ENCODE measurements at places on chromosomes 7 and 10. TPM values are rescaled to one million over a fixed set of nuclear protein-coding genes. Genes with fewer than 3 reads are reported as not detected.

Gene LRGUK
- total RNA-seq: 0.16 TPM

Gene SFXN3
- 36.0 TPM for total RNA-seq

DNA sequence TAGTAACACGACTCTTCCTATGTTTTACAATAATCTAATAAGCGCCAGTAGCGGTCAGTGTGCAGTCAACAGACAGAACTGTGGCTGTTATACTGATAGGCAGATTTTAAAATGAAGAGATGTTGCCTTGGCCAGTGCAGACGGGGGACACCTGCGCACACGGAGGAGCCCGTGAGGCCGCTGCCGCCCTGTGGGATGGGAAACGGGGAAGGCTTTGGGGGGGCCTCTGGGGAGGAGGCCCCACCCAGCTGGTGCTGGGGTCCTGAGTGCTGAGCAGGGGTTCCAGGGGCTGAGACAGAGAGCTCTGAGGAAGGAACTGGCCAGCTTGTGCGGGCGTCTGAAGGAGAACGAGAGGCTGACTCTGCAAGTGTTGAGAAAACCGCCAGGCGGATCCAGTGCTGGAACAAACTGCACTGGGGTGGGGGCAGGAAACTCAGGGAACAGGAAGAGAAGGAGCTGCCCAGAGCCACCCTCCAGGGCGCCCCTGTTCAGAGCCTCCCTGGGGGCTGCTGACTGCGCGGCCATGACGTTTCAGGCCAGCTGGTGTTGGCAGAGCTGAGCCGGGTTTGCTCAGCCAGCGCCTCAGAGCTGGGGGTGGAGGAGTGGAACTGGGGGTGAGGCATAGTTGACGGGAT, 426.4 kb downstream of the TCERG1L start:
- no peaks in the 10 kb centered on the region for H3K36me3 ChIP-seq
- DNase-seq: no peak
- H3K27ac ChIP-seq: no peak overlapping the region
- no peak overlapping the region for H3K4me3 ChIP-seq
- H3K4me1 ChIP-seq: no peaks in the 10 kb centered on the region

DNA sequence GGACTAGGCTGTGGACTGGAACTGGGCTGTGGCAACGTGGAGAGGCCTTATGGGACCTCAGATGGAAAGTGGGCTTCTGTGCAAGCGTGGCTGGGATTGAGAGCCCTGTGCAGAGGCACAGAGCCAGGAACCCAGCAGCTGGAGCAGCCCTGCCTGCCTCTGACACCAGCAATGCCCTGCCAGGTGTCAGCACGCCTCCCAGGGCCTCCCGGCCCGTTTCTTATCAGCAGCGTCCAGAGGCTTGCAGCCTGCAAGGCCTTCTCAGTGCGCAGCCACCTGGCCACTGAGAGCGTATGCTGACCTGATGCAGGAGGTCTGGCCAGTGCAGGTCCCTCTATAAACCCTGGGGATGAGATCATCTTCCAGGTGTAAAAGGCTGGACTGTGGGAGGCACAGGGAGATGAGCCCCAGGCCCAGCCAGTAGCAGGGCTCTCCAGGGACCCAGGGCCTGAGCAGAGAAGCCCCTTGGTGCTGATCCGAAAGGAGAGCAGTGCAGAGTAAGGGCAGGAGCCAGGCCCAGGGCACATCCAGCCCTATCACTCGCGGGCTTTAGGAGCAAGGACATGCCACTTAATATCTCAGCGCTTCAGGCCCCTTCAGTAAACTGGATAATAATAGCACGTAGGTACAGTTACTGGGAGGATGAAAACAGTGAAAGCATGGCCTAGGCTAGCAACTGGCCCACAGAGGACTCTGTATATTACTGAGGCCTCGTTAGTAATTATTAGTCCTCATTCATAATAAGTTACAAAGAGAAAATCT, 38.8 kb upstream of the ANTXRL start:
- H3K4me3 ChIP-seq: no peak overlapping the region
- H3K27me3 ChIP-seq: no peaks in the 10 kb centered on the region
- peaks cover 4% of the 10 kb centered on the region for H3K4me1 ChIP-seq

DNA sequence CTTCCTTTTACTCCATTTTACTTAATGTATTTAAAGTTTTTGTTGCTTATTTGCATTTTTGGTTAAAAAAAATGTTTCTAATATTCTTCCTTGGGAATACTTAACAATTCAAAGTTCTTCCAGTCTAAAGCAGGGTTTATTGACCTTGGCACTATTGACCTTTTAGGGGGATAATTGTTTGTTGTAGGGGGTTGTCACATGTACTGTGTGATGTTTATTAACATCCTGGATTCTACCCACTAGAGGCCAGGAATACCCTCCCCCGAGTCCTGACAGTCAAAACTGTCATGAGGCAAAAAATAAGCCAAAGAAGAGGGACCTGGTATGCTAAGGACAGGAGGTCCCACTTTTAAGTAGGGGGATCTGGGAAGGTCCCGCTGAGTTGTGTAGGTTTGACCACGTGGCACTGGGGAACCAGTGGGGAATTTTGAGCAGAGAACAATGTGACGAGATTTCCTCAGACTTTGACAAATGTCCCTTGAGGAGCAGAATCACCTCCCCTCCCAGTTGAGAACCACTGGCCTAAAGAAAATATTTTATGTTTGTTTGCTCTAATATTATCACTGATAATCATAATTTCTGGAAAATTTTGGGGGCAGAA, 178.3 kb upstream of the PRR15 start:
- H3K4me1 ChIP-seq: no peaks in the 10 kb centered on the region
- no peak overlapping the region for H3K27ac ChIP-seq
- no peak for DNase-seq
- no peak overlapping the region for H3K4me3 ChIP-seq

GRCh38 chr10:50582766-50583762, 40.7 kb downstream of the SGMS1 start:
- no peaks in the 10 kb centered on the region for H3K27me3 ChIP-seq
- no peak for DNase-seq
- H3K36me3 ChIP-seq: peaks cover 10% of the 10 kb centered on the region
- H3K27ac ChIP-seq: no peak overlapping the region
- H3K4me3 ChIP-seq: no peak overlapping the region

GRCh38 chr10:19491166-19491565, 325.1 kb upstream of the PLXDC2 start:
- no peak for DNase-seq
- no peak overlapping the region for H3K27ac ChIP-seq
- no peaks in the 10 kb centered on the region for H3K27me3 ChIP-seq
- H3K4me1 ChIP-seq: no peaks in the 10 kb centered on the region

DNA sequence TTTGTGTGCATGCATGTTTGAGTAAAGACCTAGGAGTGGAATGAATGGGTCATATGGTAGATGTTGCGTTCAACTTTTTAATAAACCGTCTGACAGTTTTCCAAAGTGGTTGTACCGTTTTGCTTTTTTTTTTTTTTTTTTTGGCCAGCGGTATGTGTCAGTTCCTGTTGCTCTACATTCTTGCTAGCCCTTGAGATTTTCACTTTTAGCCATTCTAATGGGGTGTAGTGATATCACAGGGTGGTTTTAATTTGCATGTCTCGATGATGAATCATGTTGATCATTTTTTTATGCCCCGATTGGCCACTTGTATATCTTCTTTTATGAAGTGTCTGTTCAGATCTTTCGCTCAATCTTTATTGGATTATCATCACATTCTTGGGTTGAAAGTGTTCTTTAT, 320.7 kb downstream of the CAMK1D start:
- H3K36me3 ChIP-seq: peaks cover 2% of the 10 kb centered on the region
- H3K27ac ChIP-seq: no peak overlapping the region
- DNase-seq: no peak
- H3K27me3 ChIP-seq: peaks cover 1% of the 10 kb centered on the region
- no peak overlapping the region for H3K4me3 ChIP-seq

DNA sequence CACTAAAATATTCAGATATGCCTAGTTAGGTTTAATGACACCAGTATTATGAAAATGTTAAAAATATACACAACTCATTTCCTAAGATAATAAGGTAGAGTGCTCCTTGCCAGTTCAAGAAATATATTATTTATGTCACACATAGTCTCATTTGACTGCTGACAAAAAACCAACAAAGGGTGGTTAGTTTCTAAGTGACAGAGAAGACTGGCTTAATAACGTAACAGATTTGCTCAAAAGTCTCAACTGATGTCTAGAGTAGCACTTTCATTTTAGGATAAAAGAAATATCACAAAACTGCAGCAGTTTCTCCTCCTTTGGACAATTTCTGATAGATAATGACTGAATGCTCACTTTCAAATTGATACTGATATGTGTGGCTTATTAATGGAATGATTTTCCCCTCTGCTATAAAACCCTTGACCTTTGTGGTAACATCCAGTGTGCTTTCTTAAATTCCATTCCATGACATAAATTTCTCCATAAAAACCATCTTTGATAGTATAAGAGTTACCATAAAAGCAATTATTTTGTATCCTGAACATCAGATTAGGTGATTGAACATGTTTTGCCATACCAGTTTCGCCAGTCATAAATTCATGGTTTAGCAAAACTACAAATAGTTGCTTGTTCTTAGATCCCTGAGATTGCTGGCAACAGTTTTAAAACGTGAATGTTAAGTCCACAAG, 94.2 kb downstream of the NRBF2 start:
- H3K27me3 ChIP-seq: no peaks in the 10 kb centered on the region
- H3K36me3 ChIP-seq: peaks cover 11% of the 10 kb centered on the region
- peak; percentile 57 for DNase-seq
- H3K27ac ChIP-seq: peak overlapping the region; percentile 81
- peak overlapping the region; percentile 71 for H3K4me3 ChIP-seq

- no peaks in the 10 kb centered on the region for H3K36me3 ChIP-seq
- H3K4me1 ChIP-seq: no peaks in the 10 kb centered on the region
- no peak for DNase-seq
These were observed 290.6 kb downstream of the SORCS3 start for GRCh38 chr10:104931612-104932134.
